ENCODE measurements at places on chromosomes 3 and 15.

DNA sequence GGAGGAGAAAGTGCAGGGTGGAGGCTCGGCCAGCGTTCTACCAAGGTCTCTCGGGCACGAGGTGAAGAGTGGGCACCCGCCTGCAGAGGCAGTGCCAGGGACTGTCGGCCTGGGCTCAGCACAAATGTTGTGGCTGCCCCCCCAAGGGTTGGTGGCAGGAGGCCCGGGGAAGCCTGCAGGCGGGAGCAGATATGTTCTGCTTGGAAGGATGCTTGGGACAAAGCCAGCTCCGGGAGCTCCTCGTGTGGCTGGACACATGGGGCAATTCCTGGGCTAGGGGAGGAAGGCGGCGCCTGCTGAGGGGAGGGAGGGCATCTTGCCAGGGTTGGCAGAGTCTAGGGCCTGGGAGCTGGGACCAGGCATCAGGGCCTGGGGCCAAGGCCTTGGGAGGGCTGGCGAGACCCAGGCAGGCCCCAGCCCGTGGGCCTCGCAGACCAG is 30.4 kb upstream of the FBLN2 start:
- no peak for DNase-seq

- no peak for DNase-seq
Measured at GRCh38 chr15:38810686-38811085, 246.1 kb upstream of the RASGRP1 start.

- DNase-seq: no peak
Measured at GRCh38 chr3:45611628-45612081, 17.1 kb downstream of the LIMD1 start.

GRCh38 chr3:29215948-29216347 is 64.9 kb upstream of the RBMS3 start:
- DNase-seq: no peak
